ENCODE measurements at places on chromosomes 4 and X.

DNA sequence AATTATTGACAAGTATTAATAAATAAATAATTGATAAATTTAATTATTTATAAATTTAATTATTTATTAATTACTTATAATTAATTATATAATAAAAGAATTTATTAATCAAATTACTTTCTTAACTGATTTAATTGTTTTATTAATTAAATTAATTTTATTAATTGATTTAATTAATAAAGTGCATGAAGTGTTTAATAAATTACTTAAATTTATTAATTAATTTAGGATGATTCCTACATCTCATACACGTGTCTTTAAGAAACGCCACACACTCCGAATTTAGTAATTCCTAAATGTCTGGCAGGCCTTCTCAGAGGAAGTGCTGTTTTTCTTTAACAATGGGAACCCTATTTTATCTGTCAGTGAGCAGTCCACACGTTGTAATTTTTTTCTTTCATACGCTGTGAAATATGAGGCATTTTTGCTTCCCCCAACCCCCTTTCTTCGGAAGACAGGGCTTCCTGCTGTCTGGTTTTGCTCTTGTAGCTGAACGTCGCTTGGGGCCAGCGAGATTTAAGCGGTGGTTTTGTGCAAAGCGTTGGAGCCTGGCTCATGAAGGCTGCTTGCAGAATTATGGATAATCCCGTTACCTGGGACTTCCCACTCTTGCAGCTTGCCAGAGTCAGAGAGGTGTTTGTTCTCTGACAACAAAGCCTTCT lies 46.8 kb downstream of the CRLF2 start:
- DNase-seq = no peak

- no peak for DNase-seq
These were observed 38.4 kb upstream of the FAM9B start for GRCh38 chrX:9072281-9072680.

- DNase-seq = no peak
These were observed 78.9 kb downstream of the CCDC160 start for GRCh38 chrX:134315866-134316265.

GRCh38 chrX:17642891-17643290 lies 94.4 kb upstream of the SCML1 start:
- DNase-seq = no peak

DNA sequence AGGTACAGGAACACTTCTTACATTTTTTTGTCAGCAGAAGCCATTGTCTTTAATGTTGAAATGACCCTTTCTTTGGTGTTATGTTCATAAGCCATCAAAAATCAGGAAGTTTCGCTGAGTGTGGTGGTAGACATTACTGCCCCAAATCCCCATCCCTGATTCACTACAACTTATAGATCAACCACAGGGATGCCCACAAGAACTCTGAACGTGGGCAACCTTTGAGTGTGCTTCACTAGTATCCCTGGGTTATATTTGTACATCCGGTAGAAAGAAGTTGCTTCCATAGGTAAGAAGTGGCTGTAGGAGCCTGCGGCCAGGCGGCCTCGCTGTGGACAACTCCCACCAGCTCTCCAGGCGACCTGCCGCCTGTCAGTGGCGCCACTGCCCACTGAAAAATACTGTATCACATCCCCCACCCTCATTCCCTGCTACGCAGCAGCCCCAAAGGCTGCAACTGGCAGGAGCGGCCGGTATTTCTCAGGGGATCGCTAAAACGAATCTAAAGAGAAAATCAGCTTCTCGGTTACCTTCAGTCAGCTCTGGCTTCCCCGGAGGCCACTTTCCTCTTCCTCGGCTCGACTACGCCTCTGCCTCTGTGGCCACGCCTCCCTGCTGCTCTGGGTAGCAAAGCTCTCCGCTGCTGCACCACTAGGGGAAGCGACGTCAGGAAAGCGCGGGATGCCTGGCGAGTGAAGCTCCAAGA lies 13.9 kb upstream of the ETDC start:
- peak; percentile 4 for DNase-seq

- peak; percentile 64 for DNase-seq
These were observed 999 bp upstream of the CTBP1 start for GRCh38 chr4:1249731-1250526.

DNA sequence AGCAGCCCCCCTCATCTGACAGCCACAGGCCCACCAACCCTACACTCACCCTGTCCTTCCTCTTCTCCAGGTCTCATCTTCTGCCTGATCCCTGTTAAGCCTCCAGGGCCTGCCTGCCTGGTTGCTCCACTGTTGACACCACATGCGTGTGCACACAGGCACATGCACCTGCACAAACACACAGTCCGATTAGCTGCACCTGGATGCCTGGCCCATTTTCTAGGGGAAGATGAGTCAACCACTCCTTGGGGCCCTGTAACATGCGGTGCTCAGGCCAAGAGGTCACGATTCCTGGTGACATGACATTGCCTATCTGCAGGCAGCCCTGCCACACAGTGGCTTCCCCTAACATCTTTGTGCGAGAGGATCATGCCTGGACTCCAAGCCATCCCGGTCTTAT lies 498.4 kb downstream of the BCOR start:
- DNase-seq = no peak

GRCh38 chr4:179989975-179990374 lies 2253.2 kb upstream of the TENM3 start:
- DNase-seq = peak; percentile 5

- no peak for DNase-seq
These were observed 954.3 kb downstream of the PCDH7 start for GRCh38 chr4:31674313-31674947.

DNA sequence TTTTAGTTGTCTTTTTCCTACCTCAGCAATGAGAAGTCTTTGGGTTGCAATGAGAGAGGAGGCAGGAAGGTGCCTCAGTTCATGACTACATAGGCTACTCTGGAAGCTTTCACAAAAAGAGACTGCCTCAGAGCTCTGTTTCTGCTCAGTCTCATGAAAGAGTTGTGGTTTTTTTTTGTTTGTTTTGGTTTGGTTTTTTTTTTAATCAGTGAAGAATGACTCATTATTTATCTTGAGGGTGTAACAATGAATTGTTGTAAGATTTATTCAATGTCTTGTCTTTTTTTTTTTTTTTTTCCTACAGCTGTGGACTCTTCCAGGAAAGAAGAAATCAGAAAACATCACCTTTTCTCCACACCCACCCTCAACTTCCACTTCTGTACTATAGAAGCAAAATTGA lies 67.5 kb upstream of the CXCL13 start:
- no peak for DNase-seq

- no peak for DNase-seq
These were observed 53.0 kb downstream of the COQ2 start for GRCh38 chr4:83231620-83232076.

GRCh38 chr4:151561551-151562256 lies 152.7 kb downstream of the FHIP1A start:
- DNase-seq = no peak

- DNase-seq = no peak
These were observed 106.2 kb downstream of the CCNG2 start for GRCh38 chr4:77263247-77263646.

DNA sequence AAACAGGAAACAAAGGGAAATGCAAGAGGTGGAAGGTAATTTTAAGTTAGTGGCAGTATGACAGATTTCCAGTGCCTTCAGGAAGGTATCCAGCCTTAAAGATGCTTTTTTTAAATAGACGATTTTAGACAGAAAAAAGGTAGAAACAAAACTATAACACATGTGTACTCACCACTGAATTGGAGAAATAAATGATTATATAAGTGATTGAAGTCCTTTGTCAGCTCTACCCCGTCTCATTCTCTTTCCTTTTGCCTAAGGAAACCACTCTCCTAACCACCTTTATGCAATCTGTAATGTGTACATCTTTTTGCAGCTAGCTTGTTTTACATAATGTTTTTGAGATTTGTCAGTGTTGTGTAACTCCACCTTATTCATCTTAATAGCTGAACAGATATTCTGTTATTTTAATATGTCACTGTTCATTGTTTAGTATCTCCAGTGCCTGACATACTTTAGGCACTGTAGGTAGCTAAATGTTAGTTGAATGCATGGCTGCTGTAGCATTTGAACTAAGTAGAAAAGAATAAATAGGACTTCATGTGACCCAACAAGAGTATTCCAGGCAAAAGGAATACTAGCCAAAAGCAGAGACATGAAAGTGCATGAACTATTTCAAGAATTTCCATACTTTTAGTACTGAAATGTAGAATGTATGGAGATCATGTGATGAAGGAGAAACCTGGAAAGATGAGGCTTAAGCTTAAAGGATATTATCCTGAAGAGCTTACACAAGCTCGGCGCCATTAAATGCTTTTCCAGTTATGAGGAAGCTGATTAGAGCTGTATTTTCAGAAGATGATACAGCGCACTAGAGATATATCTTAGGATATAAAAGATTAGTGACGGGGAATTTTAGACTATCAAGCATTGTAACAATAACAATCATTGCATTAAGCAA lies 865 bp downstream of the FAM200B start:
- DNase-seq = no peak

DNA sequence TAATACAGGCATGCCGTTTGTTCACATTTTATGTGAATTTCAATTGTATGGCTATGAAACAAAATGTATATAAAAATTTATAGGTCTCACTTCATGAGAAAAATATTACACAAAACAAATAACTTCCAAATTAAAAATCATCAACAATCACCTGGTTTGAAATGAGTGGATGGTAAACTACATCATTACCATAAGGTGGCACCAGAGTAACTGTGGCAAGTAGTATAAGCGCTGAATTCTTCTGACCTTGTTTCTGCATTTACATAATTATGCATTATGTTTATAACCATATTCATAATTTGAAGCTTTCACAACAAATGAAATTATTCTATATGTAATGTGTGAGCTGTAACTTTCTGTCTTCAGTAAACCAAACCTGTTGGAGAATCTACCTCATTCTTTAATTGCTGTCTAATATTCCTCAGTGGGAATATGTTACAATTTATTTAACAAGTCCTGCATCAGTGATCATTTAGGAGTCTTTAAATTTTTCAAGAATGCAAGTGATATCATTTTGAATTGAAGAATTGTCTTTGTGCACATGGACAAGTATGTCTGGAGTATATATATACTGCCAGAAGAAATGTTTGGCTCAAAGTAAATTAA lies 55.2 kb downstream of the MMRN1 start:
- no peak for DNase-seq

DNA sequence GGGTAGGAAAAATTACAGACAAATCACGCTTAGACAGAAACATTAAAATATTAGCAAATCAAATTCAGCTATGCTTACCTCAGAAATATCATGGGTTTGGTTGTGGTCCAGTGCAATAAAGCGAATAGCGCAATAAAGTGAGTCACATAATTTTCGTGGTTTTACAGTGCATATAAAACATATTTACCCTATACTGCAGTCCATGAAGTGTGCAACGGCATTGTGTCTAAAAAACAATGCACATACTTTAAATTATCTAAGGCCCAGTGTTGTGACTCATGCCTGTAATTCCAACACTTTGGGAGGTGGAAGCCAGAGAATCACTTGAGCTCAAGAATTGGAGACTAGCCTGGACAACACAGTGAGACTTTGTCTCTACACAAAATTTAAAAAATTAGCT lies 195.7 kb upstream of the IL1RAPL1 start:
- no peak for DNase-seq

DNA sequence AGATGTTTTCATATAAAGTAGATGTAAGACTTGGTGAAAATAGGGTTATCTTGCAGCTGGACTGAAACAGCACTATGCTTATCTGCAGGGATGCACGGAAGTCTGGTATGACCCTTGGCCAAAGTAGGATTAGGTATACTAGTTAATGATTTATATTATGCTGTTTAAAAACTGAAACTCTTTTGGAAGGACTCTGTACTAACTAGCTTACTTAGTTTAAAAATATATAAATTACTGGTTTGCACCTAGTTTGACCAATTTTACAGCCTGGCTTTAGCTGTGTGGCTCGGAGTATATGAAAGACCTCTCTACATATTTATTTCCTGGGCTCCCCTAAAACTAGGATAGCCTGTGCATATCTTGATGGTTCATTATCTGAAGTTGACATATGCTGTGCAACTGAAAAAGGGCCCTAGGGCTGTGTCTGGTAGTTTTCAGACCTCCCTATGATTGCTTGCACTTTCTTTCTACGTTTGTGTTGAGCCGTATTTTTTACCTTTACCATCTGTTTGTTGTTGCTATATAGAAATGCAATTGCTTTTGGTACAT lies 89.2 kb downstream of the TMEM144 start:
- no peak for DNase-seq

- DNase-seq = no peak
These were observed 6.8 kb downstream of the BCOR start for GRCh38 chrX:40090961-40091360.

GRCh38 chr4:7665321-7665720 lies 230.6 kb upstream of the PSAPL1 start:
- DNase-seq = no peak

- DNase-seq = no peak
These were observed 283.2 kb upstream of the CPEB2 start for GRCh38 chr4:14719053-14719452.

GRCh38 chrX:106933538-106933961 lies 13.3 kb downstream of the CLDN2 start:
- DNase-seq = no peak

GRCh38 chrX:129530410-129530809 lies 7.1 kb upstream of the SMARCA1 start:
- no peak for DNase-seq

GRCh38 chrX:13367950-13368349 lies 48.1 kb upstream of the ATXN3L start:
- DNase-seq = no peak

DNA sequence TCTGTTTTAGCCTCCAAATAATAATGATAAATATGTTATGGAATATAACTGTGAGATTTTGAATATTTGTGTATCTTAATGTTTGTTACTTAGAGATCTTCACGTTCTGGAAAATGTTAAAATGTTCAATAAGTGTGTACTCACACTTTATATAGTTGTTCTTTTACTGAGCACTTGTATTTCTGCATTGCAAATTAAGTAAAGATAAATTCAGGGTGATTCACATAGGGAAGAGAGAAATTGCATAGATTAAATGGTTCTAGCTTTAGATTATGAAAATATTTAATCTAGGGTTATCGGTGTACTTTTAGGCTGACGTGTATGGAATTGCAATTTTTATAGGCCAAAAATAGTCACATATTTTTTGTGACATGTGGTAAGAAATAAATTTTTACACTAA lies 148.6 kb downstream of the ARHGAP10 start:
- no peak for DNase-seq

DNA sequence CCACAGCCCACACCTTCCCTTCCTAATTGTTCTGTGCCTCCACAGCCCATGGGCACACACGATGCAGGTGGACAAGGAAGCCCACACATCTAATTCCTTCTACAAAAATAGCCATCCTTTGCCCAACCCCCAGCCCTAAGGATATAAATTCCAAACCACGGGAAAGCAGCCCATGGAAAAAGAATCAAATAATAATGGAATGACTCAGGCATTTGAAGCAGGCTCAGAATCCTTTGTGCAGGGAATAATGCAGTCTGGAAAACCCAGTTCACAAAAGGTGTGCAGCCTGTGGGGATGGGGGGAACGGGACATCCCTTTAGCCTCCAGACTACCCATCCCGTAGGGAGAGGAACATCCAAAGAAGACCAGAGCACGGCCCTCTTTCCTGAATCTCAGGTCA lies 342.3 kb upstream of the GALNT7 start:
- DNase-seq = no peak

- no peak for DNase-seq
These were observed 1.7 kb upstream of the MTM1 start for GRCh38 chrX:150566734-150567182.
